ENCODE measurements at places on chromosomes 1 and 21.

DNA sequence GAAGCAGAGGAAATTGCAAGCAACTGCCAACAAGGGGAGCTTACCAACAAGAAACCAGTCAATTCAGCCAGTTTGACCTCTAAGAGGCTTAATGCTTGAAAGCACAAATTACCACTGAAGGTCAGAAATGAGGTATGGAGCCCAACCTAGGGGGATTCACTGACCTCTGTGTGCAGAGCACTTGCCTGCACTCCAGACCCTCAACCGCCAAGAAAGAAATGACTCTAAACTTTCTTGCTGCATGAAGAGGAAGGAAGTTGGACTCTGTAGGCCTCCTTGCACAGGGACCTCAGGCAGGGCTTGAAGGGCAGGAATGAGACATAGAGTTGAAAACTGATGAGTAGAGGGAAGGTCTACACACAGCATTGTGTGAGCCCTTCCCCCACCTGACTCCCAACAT is 10.0 kb downstream of the ARMH1 start:
- no peak for DNase-seq

- no peak for DNase-seq
Measured at GRCh38 chr1:6317098-6317760, 56.3 kb upstream of the GPR153 start.

DNA sequence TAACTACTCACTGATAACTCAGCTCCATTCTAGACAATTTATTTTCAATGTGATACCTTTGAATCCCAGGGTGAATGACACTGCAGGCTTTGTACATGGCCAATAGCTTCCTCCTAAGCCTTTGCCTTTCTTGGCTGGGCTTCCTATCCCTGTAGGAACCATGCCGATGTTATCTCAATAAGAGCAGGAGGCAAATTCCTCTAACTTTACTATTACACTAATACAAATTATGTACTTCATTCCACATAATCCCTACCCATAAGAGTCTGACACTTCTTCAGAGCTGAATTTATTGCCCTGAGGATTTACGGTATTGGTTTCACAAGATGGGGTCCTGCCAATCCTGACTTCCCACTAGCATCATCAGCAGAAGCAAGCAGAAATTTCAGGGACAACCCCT is 14.0 kb downstream of the TGFBR3 start:
- no peak for DNase-seq

GRCh38 chr21:45365608-45366241 is 39.2 kb upstream of the COL18A1 start:
- DNase-seq = no peak

DNA sequence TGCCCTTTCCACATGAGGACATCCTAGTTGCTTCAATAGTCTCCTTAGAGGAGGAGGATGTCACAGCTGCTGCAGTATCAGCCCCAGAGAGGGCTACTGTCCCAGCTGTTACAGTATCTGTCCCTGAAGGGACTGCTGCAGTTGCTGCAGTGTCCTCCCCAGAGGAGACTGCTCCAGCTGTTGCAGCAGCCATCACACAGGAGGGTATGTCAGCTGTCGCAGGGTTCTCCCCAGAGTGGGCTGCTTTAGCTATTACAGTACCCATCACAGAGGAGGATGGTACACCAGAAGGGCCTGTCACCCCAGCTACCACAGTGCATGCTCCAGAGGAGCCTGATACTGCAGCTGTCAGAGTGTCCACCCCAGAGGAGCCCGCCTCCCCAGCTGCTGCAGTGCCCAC is 78.5 kb upstream of the BMP8A start:
- no peak for DNase-seq
